Activated CD8-positive, alpha-beta T cell treated with anti-CD3 and anti-CD28 coated beads for 36 hours (primary cell): ENCODE measurements at places on chromosomes 3 and 15. TPM values are rescaled to one million over a fixed set of nuclear protein-coding genes. Genes with fewer than 3 reads are reported as not detected.

GRCh38 chr3:179098388-179099077 lies 26.9 kb upstream of the ZMAT3 start:
- H3K27me3 ChIP-seq: peaks cover 2% of the 10 kb centered on the region
- no peaks in the 10 kb centered on the region for H3K4me1 ChIP-seq
- H3K4me3 ChIP-seq: no peak overlapping the region

The CORO2B gene
- total RNA-seq: not detected

The FANCD2OS gene
- total RNA-seq: not detected

The RTP3 gene
- not detected for total RNA-seq

- H3K27me3 ChIP-seq: no peaks in the 10 kb centered on the region
- peak overlapping the region; percentile 4 for H3K27ac ChIP-seq
- H3K36me3 ChIP-seq: peaks cover 43% of the 10 kb centered on the region
- H3K4me1 ChIP-seq: peaks cover 7% of the 10 kb centered on the region
- H3K4me3 ChIP-seq: no peak overlapping the region
Measured at GRCh38 chr15:49215768-49216739, 46.0 kb downstream of the GALK2 start.

DNA sequence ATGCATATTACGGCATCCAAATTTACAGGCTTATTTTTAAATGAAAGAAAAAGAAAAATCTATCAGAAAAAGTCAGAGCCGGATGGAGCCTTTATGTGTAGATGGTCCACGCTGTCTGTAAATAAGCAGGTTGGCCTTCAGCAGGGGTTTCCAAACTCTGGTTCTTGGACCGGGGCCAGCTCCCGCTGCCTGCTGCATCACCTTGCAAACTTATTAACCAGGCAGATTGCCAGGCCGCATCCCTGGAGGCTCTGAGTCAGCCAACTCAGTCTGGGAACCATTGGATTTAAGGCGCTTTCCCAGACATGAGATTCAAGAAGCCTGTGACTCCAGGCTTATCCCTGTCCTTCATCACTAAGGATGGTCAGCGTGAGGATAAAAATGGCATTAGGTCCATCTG lies 212.4 kb downstream of the OPA1 start:
- H3K27ac ChIP-seq: no peak overlapping the region
- H3K36me3 ChIP-seq: no peaks in the 10 kb centered on the region

DNA sequence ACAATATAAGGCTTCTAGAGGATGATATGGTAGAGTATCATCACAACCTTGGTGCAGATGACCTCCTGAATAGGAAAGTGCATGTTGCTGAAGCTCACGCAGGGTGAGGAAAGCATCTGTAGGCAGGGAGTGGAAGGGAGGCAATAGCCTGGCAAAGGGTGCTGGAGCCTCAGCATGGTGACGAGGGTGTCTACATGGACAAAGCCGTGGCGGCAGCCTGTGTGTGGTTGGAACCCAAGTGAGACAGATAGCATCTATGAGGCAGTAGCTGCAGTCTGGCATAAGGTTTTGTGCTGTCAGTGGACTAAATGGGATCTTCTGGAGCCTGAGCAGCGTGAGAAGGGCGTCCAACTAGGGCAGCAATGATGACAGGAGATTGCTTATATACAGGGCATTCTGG lies 132.5 kb downstream of the DLG1 start:
- no peak overlapping the region for H3K27ac ChIP-seq
- DNase-seq: no peak
- no peaks in the 10 kb centered on the region for H3K27me3 ChIP-seq
- H3K4me1 ChIP-seq: peaks cover 16% of the 10 kb centered on the region
- H3K4me3 ChIP-seq: no peak overlapping the region

DNA sequence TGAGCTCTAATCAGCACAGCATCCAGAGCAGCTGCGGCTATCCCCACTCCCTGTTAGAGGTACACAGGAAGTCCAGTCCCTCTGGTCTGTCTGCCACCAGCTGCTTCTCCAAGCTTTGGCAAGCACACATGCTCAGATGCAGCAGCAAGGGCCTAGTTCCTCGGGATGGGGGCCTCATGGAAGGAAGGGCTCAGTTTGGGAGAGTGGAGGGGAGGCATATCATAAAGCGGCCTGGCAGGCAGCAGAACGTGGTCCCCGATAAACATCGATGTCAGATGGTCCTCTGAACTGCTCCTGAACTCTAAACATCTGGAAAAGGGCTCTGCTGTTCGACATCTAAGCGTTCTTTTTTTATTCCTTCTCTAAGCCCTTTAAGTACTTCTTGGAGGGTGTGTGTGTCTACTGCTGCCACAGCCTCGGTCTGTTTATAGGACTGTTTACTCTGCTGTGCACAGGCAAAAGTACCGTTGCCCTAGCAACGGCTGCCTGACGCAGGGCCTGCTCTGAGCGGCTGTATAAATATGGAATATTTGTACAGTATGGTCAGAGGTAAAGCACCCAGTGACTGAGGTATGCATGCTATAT lies 74.6 kb downstream of the PRICKLE2 start:
- H3K4me1 ChIP-seq: no peaks in the 10 kb centered on the region
- no peak overlapping the region for H3K4me3 ChIP-seq
- peaks cover 2% of the 10 kb centered on the region for H3K27me3 ChIP-seq
- no peaks in the 10 kb centered on the region for H3K36me3 ChIP-seq
- no peak overlapping the region for H3K27ac ChIP-seq

GRCh38 chr15:31472636-31473384 lies 146.2 kb downstream of the KLF13 start:
- no peaks in the 10 kb centered on the region for H3K27me3 ChIP-seq
- DNase-seq: peak; percentile 76
- peaks cover 27% of the 10 kb centered on the region for H3K36me3 ChIP-seq
- peak overlapping the region; percentile 65 for H3K4me3 ChIP-seq

The TMC3 gene
- not detected for total RNA-seq

The SMARCC1 gene
- total RNA-seq: 106 TPM

DNA sequence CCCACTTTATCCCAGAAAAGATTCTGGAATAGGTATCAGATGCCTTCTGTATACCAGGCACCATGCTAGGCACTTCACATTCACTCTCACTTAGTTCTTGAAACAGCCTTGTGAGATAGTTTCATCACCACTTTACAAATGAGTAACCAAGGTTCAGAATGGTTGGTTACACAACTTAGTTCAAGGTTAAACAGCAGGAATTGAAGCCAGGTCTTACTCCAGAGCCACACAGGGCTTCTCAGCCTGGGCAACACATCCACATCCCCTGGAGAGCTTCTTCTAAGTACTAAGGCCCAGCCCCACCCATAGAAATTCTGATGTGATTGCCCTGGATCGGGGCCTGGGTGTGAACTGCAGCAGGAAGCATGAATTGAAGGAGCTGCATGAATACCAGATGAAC lies 18.6 kb downstream of the WHAMM start:
- no peak overlapping the region for H3K27ac ChIP-seq
- no peak for DNase-seq
- H3K27me3 ChIP-seq: no peaks in the 10 kb centered on the region
- peaks cover 54% of the 10 kb centered on the region for H3K36me3 ChIP-seq
- H3K4me3 ChIP-seq: no peak overlapping the region

GRCh38 chr3:31129241-31129640 lies 234.8 kb upstream of the GADL1 start:
- H3K4me3 ChIP-seq: no peak overlapping the region
- no peak overlapping the region for H3K27ac ChIP-seq
- peaks cover 2% of the 10 kb centered on the region for H3K36me3 ChIP-seq
- H3K27me3 ChIP-seq: no peaks in the 10 kb centered on the region

DNA sequence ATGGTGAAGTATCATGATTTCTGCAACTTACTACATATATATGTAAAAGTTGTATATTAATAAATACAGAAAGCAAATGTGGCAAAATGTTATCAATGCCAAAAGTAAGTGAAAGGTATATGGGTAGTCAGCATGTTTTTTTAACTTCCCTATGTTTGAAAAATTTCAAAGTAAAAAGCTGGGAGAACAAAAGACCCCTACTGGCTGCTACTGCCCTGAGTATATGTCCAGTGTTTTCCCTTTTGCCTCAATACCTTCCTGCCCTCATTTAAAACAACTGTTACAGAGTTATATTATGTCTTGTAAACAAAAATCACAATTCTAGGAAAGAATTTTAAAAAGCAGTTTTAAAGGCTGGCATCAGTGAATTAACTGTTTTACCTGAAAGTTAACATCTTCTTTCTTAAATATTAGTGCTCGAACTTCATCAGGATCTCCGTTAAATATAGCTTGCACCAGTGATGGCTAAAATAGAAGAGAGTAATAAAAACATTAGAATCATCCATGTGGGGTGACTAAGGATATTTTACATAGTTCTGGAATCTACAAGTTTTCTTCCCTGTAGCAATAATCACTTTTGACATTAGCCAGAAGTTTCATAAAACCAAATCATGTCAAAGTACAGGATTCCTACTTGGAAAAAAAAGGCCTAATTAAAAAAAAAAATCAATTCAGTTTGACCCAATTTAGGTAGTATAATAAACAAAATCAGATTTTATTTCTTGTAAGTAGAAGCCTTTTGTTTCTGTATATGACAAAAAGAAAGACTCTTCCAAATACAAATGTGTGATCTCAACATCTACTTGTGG lies 2.7 kb downstream of the ANKRD28 start:
- peak overlapping the region; percentile 80 for H3K27ac ChIP-seq
- no peaks in the 10 kb centered on the region for H3K27me3 ChIP-seq
- DNase-seq: no peak
- peaks cover 68% of the 10 kb centered on the region for H3K4me1 ChIP-seq
- H3K4me3 ChIP-seq: peak overlapping the region; percentile 74

DNA sequence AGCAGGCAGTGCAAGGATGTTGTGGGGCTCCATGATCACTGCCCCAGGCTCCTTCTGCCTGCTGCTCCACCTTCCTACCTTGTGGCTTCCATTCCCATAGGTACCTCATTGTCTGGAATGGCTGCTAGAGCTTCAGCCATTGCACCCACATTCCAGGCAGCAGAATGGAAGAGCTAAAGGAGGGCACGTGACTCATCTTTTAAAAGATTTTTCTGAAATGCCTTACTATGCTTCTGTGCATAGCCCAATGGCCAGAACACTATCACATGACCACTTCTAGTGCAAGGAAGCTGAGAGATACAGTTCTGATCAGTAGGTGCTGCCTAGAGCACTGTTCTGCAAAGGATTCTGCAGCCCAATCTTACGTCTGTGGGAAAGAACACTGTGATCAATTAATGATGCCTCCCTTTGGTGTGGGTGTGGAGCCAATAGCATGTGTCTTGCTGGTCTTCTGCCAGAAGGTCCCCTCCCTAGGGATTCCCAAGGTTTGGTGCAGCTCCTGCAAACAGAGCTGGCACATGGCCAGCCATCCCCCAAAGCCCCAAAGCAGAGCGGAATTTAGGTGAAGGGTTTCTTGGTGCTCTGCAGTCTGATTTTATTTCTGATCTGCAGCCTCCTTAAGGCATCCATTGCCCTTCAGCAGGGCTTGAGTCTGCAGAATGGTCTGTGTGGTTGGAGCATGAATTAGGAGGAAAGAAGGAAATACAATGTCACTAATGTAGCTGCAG lies 34.4 kb downstream of the SPSB4 start:
- DNase-seq: no peak
- peaks cover 2% of the 10 kb centered on the region for H3K27me3 ChIP-seq
- H3K27ac ChIP-seq: no peak overlapping the region
- no peaks in the 10 kb centered on the region for H3K36me3 ChIP-seq
- H3K4me3 ChIP-seq: no peak overlapping the region
- no peaks in the 10 kb centered on the region for H3K4me1 ChIP-seq

DNA sequence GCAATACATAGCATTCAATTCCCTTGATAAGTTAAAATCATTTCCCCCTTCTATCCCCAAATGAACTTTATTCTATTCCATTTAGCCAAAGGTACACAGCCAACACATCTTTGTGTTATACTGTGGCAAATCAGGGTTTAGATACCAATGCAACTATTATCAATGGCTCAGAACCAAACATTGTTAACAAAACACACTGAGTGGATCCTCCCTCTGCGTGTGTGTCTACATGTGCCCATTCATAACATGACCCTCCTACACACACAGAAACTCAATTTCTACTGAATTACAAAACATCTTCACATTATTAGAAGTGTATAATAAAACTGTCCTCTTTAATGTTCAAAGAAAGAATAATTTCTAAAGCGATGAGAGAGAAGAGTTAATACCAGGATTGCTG lies 1.3 kb downstream of the TTBK2 start:
- H3K4me3 ChIP-seq: peak overlapping the region; percentile 92
- peaks cover 38% of the 10 kb centered on the region for H3K4me1 ChIP-seq
- no peak overlapping the region for H3K27ac ChIP-seq
- H3K36me3 ChIP-seq: no peaks in the 10 kb centered on the region
- H3K27me3 ChIP-seq: no peaks in the 10 kb centered on the region
- no peak for DNase-seq

DNA sequence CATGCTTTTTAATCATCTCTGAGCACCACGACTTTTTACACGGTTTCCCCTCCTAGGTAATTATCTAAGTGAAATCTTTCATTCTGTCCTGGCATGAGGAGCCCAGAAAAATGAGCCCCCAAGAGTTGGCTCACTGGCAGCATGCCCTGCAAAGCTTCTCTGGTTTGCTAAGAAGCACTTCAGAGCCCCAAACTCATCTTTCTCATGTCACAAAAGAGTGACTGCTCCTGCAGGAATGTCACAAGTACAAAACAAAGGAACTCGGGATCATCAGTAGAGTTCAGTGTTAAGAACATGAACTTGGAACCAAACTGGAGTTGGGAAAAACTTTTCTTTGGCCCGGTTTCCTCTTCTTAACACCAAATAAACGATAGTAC lies 123.9 kb downstream of the FOXB1 start:
- H3K4me3 ChIP-seq: peak overlapping the region; percentile 76
- H3K36me3 ChIP-seq: no peaks in the 10 kb centered on the region
- DNase-seq: no peak
- peak overlapping the region; percentile 78 for H3K27ac ChIP-seq

DNA sequence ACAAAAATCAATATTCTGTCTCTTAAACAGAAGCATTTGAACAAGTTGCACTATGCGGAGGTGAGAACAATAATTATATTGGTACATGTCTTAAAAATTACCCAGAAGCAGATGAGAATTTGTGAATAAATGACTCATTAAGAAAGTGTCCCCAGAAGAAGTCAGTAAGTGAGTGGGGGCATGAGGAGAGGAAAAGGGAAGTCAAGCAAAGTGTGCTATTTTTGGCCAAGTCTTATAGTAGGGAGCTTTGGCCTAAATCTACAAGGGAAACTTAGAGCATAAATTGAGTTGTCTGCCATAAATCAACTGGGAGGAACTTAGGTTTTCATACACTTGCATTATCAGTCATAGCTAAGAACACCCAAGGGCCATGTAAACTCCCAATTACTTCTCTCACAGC lies 86.9 kb upstream of the SATB1 start:
- DNase-seq: no peak
- no peak overlapping the region for H3K27ac ChIP-seq
- H3K4me3 ChIP-seq: no peak overlapping the region
- no peaks in the 10 kb centered on the region for H3K27me3 ChIP-seq
- peaks cover 9% of the 10 kb centered on the region for H3K36me3 ChIP-seq
- H3K4me1 ChIP-seq: peaks cover 18% of the 10 kb centered on the region

- H3K4me3 ChIP-seq: no peak overlapping the region
- no peaks in the 10 kb centered on the region for H3K4me1 ChIP-seq
- no peak for DNase-seq
- no peak overlapping the region for H3K27ac ChIP-seq
- H3K27me3 ChIP-seq: no peaks in the 10 kb centered on the region
Measured at GRCh38 chr3:65024148-65024547, 336.3 kb upstream of the ADAMTS9 start.

The ECE2 gene
- not detected for total RNA-seq

- peaks cover 8% of the 10 kb centered on the region for H3K4me1 ChIP-seq
- no peak for DNase-seq
- no peaks in the 10 kb centered on the region for H3K27me3 ChIP-seq
- H3K36me3 ChIP-seq: no peaks in the 10 kb centered on the region
- H3K4me3 ChIP-seq: no peak overlapping the region
- H3K27ac ChIP-seq: no peak overlapping the region
Measured at GRCh38 chr3:37988931-37989525, 1.6 kb upstream of the VILL start.
